Iris pigment epithelial cell (primary cell): ENCODE measurements at places on chromosomes 13 and 19.

DNA sequence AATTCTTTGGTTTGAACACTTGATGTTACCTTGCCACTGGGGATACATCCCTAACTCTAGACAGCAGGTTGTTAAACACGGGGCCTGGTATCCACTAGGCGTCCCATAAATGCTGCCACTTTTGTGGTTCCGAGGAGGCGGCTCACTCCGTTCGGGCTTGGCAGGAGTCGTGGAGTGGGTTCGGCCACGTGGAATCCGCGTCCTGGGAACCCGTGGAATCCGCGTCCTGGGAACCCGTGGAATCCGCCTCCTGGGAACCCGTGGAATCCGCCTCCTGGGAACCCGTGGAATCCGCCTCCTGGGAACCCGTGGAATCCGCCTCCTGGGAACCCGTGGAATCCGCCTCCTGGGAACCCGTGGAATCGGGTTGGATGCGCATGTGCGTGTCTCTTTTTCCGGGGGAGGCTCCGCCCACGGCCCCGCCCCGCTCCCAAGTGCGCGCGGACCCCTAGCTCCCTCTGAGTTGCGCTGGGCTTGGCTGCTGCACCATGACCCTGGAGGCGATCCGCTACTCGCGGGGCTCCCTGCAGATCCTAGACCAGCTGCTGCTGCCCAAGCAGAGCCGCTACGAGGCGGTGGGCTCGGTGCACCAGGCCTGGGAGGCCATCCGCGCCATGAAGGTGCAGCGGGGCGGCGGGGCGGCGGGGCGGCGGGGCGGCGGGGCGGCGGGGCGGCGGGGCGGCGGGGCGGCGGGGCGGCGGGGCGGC lies at the start of gene MRI1:
TSS of gene MRI1 (plus strand) at position 422 of the 707 bp plus-strand sequence. CDS start at position 489, 67 bp downstream.
- DNase-seq, result peak; percentile 51

DNA sequence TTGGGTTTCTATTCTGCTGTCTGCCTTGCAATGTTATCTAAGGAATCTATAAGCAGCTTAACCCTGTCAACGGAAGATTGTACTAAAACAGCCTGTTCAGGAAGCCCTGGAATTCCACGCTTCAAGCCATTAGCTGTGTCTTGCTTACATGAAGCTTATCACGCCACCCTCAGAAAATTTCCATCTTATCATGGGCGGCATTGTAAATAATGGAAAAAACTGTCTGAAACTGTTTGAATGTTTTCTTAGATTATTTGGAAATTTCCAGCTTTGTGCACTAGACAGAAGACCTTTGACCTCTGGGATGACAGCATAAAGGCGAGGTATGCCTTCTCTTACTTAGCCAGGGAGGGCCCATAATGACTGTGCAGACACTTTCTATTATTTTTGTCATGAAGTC lies 319.7 kb downstream of the KCNRG start:
- peak; percentile 88 for DNase-seq

DNA sequence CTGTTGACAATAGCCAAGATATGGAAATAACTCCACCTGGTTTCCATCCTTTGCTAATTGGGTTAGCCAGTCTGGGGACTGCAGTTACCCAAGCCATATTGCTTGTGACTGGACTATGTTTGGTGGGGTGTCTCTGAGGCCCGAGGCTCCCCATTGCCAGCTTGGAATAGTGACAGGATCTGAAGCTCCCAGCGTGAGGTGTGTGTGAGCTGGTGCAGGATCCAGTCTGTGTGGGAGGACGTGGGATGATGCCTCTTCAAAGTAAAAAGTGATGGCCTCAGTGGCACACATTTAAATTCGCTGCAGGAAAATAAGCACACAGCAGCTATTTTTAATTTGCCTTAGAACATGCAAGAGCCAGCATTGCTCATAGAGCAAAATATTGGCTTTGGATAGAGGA lies 75.0 kb downstream of the TEX26 start:
- DNase-seq, result no peak

GRCh38 chr13:45682494-45683008 lies 19.6 kb upstream of the CBY2 start:
- no peak for DNase-seq

DNA sequence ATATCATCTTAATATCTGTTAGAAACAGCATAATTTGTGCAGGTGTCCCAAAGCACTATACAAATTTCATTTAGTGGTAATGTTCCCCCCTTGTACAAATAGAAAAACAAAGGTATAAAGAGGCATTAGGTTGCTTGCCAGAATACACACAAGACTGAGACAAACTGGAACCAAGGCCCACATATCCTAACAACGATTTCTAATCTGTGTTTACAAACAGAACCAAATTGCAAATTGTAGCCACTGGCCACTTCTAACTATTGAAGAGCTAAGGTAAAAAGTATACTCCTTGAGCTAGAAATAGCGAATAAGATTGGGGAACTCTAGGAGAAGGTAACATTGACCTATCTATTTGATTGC lies 526.1 kb downstream of the KLF12 start:
- DNase-seq, result no peak

GRCh38 chr13:48775285-48775684 lies 121.6 kb downstream of the CYSLTR2 start:
- peak; percentile 53 for DNase-seq

DNA sequence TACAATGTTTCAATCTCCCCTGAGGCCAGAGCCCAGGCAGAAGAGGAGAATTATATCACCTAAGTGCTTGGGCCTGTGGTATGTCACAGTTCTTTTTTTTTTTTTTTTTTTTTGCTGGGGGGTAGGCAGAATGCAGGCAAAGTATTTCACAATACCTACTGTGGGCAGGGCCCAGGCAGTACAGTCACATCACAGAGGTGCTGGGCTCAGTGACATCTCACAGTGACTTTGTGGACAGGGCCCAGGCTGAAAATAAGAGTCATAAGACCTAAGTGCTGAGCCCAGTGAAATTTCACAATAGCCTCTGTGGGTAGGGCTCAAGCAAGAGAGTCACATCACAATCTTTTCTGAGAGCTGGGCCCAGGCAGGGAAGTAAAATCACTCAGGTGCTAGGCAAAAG lies 15.9 kb upstream of the ZNF208 start:
- DNase-seq, result no peak

DNA sequence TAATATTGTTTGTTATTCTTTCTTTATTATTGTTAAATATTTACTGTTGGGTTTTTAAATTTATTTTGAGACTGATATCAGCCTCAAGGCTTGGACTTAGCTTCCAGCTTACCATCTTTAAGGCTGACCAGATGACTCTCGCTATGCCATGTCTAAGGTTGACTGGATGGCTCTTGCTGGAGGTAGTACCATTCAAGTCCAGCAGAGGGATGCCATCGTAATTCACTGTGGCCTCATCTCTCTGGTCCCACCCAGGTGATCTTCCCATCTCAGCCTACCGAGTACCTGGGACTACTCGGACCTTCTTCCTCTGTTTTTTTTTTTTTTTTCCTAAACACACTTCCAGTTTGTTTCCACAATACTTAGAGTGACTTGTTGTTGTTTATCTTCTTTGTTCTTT lies 41.7 kb upstream of the ZNF91 start:
- no peak for DNase-seq

- DNase-seq, result no peak
Observed at GRCh38 chr19:42361545-42361910, 28.6 kb downstream of the CNFN start.

- no peak for DNase-seq
Observed at GRCh38 chr13:33466262-33466661, 180.7 kb upstream of the STARD13 start.

DNA sequence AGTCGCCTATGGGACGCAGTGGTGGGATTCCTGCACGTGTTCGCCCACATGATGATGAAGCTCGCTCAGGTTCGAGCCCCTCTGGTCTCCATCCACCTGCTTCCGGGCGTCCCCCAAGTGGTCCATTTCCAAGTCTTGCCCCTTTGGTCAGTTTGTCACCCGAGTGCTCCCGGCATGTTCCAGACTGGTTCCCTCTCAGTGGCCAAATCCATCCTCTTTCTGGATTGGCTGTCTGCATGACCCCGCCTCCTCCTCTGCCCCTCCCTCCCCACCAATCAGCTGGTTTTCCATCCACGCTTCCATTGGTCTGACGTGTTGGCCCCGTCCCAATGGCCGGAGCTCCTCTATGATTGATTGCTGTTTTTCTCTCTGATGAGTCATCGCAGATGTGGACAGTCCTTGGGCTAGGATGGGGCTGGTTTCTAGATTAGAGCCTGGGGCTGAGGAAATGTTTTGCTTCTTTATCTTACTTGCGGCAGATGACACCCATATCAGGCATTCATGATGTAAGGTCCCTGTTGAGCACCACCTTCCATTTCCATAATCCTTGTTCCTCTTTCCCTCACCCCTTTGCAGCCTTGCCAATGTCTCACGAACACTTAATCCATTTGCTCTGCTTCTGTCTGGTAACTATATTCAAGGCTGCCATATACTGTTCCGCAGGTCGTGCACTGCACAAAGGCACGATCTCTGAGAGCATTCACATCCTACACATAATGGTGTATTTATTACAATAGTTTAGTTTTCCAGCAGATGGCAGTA lies 73.8 kb downstream of the MAP4K1 start:
- DNase-seq, result peak; percentile 95
